Endothelial cell (in vitro differentiated cells): ENCODE measurements at places on chromosomes 4 and X. TPM values are rescaled to one million over a fixed set of nuclear protein-coding genes. Genes with fewer than 3 reads are reported as not detected.

- DNase-seq = peak; percentile 66
These were observed 808 bp downstream of the PRDM5 start for GRCh38 chr4:120921456-120922380.

- DNase-seq = no peak
These were observed 14.1 kb downstream of the CTBP1 start for GRCh38 chr4:1234811-1235292.

DNA sequence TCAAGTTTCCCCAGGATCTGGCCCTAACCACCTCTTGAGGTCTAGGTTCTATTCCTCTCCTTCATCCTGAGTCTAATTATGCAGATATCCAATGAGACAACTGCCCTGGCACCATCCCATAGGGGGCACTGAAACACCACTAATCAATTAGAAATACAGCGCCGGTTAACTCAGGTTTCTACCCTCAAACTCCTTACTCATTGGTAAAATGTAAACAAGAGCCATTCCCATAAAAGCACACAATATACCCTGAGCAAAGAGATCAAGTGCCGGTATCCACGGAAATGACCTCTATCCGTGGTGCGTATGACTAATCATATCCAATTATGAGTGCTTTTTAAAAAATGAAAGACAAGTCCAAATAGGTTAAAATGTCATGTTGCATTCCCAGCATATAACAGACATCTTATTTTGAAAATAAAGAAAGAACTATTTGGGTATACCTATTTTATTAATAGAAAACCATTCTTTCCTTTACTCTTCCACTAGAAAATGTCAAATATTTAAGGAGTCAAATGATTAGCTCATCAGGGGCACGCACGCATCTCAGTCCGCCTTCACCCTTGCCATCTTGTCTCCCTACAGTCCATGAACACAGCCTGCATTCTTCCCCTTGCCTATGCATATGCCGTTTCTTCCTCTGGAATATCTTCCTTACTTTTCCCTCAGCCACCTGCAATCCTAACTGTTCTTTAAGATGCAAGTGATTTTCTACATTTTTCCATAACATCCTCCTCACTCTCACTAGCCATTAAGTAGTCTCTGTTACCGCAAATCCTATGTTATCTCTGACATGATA is 141.1 kb downstream of the MAML3 start:
- DNase-seq = peak; percentile 56

Gene SLC25A43
- total RNA-seq = 6.5 TPM

GRCh38 chr4:127410644-127411043 is 222.1 kb upstream of the INTU start:
- DNase-seq = no peak

DNA sequence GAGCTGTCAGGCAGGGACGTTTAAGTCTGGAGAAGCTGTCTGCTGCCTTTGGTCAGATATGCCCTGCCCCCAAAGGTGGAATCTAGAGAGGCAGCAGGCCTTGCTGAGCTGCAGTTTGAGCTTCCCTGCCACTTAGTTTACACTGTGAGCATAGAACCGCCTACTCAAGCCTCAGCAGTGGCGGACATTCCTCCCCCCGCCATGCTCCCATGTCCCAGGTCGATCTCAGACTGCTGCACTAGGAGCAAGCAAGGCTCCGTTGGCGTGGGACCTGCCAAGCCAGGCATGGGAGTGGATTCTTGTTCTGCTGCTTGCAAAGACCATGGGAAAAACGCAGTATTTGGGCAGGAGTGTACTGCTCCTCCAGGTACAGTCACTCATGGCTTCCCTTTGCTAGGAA is 24.3 kb downstream of the PLK4 start:
- DNase-seq = no peak

GRCh38 chrX:2566055-2566454 is 65.3 kb upstream of the DHRSX start:
- no peak for DNase-seq

Gene HSFX1
- 5.5 TPM for total RNA-seq

DNA sequence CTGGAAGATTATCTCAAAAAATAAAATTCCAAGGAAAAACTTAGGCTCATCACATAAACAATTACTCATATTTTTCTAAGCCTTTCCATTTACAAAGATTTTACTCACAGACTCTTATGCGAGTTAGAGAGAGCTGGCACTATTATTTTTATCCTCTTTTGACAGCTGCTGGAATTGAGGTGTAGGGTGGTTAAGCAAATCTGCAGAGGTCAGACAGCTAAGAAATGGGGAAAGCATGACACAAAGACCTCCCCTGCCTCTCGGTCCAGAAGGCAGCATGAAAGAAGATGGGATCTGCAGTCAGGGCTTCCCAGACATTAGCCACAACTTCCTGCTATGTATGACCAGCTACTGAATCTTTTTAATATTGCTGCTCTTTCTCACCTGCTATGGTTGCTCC is 89.9 kb upstream of the CPEB2 start:
- no peak for DNase-seq

Gene CABS1
- total RNA-seq = not detected

- DNase-seq = no peak
These were observed 109.9 kb upstream of the PTPN13 start for GRCh38 chr4:86484241-86484640.

DNA sequence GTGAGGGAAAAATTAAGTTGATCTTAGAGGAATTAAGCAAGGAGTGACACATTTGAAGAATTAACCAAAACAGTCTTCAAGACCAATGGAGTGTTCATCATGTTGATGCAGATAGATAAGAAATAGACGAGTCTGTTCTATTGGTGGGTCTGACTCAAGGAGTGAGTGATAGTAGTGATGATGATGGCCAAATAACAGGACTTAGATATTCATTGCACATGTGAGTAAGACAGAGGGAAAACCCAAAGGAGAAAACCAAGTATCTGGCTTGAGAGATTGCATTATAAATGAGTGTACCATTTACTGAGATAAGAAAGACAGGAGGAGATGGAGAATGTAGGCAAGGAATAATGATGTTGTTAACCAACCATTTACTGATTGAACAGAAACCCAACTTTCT is 321.3 kb downstream of the ADGRL3 start:
- DNase-seq = no peak

DNA sequence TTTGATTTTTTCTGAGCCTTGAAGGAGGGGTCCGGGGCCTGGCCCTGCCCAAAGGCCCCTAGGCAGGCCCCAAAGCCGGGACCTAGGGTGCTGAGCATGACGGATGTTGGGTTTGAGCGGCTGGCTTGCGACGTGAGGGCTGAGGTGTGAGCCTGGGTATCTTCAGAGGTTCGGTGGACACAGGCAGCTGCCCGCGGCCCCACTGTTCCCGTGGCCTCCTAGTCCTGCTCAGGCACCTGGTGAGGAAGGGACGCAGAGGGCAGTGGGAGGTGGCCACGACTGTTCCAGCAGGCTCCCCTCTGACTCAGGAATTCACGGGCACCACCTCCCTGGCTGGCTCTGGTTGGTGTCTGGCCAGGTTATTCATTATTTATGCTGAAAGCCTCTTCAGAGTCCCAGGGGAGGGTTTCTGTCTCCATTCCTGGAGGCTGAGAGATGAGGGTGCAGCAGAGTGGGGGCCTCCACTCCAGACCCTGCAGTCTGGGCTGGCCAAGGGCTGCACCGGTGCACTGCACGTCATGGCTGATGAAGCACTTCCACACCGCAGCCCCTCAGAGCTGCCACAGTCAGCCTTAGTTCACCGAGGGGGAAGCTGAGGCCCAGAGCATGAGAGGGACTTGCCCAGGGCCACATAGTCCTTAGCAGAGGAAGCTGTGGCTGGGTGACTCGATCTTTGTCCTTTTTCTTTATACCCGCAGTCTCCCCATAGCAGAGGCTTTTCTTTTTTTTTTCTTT is 2.2 kb downstream of the MSANTD1 start:
- DNase-seq = no peak

DNA sequence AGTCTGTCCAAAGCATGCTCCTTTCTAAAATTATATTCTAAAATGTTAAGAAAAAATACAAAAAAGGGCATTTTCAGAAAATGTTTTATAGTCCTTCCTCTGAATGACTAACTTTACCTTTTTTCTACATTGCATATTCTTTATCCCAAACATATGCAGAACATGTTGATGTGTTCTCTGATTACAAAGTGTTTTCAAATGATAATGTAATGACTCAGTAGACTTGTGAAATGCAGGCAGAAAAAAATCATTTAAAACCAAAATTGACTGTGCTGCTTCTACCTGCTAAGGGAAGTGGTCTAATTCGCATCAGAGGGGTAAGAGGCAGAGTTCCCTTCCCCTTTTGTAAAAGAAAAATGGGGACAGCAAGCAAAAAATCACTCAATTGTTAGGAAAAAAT is 22.7 kb upstream of the YTHDC1 start:
- no peak for DNase-seq

DNA sequence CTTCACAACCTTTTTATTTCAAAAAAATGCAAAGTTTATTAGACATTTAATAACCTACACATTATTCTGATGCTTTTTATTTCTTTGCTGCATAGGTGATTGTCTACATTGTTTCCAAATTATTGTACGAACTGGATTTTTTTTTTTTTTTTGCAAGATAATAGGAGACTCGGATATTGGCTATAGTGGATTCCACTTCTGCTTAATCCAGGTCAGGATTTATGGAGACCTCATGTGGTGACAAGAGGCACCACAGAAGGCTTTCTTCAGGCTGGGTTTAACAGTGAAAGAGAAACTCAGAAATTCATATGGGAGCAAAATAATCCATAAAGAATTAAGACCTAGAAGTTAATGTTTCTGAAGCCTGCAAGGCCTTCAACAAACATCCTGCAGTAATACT is 2.4 kb upstream of the SLIT2 start:
- DNase-seq = no peak

Gene CYP2U1
- total RNA-seq = 3.1 TPM

GRCh38 chrX:68916891-68917290 is 88.1 kb downstream of the EFNB1 start:
- DNase-seq = no peak

DNA sequence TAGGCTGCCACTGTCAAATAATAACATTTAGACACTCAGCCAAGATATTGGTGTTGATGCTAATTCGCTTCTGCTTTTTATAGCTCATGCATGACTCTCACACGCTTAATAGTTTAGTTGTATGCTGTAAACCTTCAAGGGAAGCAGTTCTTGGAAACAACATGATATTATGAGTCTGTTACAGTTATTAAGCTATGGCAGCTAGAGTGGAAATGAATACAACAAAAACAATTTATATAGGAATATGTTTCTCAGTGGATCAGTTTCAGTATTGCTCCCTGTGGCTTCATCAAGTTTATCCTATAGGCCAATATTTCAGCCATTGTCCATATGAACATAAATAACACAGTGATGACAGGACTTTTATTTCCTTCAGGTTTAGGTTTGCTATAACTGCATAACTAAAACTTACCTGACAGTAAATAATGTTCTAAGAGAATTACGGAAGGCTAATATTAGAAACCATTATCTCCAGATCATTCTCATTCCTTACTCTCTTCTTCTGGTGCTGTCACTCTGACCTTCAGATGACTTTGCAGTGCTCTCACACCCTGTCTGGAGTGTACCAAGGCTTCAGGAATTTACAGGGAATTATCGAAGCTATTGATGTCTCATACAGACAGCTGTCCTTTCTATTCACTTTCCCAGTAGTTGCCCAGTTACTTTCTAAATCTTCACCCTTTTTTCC is 555.0 kb downstream of the ANKRD50 start:
- no peak for DNase-seq

DNA sequence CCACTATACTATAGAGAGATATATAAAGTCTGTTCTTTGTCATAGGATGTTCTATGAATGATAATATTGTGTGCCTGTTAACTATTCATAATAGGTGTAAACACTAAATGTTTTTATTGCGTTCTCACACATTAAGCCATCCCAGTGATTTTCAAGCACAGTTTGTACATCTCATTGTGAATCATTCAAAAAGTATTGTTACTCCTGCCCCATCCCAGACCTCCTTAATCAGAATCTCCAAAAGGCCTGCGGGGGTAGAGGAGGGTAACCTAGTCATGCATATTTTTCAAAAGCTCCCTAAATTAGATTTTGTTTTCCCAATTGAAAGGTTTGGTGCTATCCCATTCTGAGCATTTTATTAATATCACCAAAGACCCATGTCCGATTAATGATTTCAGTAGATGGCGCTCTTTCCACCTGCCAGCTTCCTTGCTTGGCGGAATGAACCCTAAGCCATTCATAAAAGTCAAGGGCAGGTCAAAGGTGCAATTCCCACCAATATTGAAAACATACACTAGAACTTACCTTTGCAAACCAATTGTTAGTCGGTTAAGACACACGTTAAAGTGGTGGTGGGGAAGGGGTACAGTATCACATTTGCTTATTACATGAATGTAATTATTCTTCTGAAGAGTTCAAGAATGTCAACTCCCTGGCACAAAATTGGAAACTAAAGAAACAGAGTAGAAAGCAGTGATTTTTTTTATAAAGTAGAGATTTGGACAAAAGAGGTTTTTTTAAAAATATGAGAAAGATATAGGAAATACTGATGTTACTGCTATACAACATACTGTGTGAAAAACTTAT is 5.8 kb upstream of the TET2 start:
- DNase-seq = peak; percentile 34

- no peak for DNase-seq
These were observed 368.6 kb upstream of the TENM3 start for GRCh38 chr4:181874602-181875001.

GRCh38 chr4:6377626-6378492 is 94.6 kb downstream of the PPP2R2C start:
- DNase-seq = no peak

DNA sequence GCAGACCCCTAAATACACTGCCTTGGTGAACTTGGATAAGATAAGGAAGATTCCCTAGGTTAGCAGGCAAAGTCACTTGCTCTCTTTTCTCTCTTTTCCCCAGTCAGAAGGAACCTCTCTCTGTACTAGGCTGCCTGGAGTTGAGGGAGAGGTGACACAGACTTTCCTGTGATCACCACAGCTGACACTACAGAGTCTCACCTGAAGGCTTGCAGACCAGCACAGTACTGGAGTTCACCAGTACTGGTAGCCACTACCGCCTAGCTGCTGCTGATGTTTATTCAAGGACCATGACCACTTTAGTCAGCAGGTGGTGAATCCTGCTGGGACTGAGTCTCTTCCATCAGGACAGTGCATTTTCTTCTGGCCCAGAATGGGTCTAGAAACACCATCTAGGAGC is 63.3 kb downstream of the PTPN13 start:
- DNase-seq = no peak

Gene POLN
- 2.5 TPM for total RNA-seq

DNA sequence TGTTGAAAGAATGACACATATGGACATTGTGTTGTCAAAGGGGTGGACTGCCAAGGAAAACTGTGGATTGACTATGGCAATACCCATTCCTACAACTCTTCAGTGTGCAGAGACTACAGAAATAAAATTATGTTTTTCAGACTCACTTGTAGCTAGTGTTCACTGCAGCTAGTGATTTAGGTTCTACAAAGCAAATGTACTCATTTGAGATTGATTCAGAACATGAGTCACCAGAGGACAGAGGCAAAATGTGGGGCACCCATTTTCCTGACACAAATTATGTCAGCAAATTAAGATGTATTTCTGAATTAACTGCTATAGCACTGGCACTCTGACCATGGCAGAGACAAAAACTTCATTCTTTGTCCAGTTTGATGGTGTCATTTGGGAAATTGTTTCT is 40.7 kb downstream of the SPCS3 start:
- no peak for DNase-seq

GRCh38 chr4:930028-930551 is 2.0 kb downstream of the GAK start:
- no peak for DNase-seq

- no peak for DNase-seq
These were observed 8.6 kb downstream of the FAM200B start for GRCh38 chr4:15690020-15690809.
